NCI-H460 (cell line): ENCODE measurements at places on chromosomes 3 and 15. TPM values are rescaled to one million over a fixed set of nuclear protein-coding genes. Genes with fewer than 3 reads are reported as not detected.

HPS3 gene
- 17.5 and 17.6 TPM in 2 replicates for total RNA-seq

SLC22A14 gene
- total RNA-seq: 0.35 TPM in 1 of 2 replicates, not detected in the other

GOLGA6L10 gene
- total RNA-seq: 0.75 and 2.2 TPM in 2 replicates

SPCS1 gene
- 172 and 198 TPM in 2 replicates for total RNA-seq

DIPK2A gene
- total RNA-seq: 20.6 and 23.0 TPM in 2 replicates

PRSS50 gene
- total RNA-seq: not detected in 2 replicates

WDR76 gene
- total RNA-seq: 18.9 and 20.8 TPM in 2 replicates

DNA sequence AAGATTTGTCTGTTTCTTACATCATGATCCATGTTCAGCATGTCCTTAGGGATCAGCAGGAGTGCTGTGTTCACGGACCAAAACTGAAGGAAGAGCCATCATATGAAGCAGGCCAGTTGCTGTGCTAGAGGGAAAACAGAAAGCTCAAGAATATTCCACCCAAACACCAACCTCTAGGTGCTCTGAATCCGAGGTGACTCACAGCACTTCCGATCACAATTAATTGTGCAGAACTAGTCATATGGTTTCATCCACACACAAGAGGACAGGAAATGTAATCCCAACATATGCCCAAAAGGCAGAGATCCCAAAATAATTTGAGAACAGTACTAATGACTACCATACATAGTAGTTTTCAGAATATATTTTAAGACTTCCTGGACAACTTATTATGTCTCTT is 257.9 kb upstream of the KCNH8 start:
- no peak for DNase-seq

GRCh38 chr15:45449395-45449794 is 71.1 kb upstream of the GATM start:
- DNase-seq: no peak

GRCh38 chr3:27085829-27086730 is 283.1 kb downstream of the NEK10 start:
- no peak for DNase-seq

DNA sequence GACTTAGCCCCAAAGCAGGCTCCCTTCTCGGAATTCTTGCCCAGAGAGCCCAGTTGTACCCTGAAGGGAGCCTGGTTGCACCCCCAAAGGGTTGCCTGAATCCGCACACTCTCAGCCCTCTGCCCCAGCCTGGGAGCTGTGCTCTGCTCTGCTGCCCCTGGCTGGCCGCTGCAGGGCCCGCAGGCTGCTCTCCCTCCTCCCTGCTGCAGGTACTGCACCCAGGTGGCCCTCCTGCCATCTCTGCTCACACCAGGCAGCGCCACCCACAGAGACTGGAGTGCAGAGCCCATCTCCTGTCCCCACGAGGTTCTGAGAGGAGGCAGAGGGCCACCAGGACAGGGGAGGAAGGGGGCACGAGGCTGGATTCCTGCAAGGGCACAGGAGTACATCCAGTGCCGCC is 134.2 kb upstream of the NSMCE3 start:
- no peak for DNase-seq

- no peak for DNase-seq
Observed at GRCh38 chr3:118966700-118967099, 67.9 kb downstream of the IGSF11 start.

- DNase-seq: no peak
Observed at GRCh38 chr15:31377030-31377429, 50.4 kb downstream of the KLF13 start.

GRCh38 chr3:121362035-121362734 is 183.6 kb downstream of the POLQ start:
- no peak for DNase-seq

- DNase-seq: peak; percentile 24
Observed at GRCh38 chr3:173553635-173554280, 156.2 kb downstream of the NLGN1 start.

DNA sequence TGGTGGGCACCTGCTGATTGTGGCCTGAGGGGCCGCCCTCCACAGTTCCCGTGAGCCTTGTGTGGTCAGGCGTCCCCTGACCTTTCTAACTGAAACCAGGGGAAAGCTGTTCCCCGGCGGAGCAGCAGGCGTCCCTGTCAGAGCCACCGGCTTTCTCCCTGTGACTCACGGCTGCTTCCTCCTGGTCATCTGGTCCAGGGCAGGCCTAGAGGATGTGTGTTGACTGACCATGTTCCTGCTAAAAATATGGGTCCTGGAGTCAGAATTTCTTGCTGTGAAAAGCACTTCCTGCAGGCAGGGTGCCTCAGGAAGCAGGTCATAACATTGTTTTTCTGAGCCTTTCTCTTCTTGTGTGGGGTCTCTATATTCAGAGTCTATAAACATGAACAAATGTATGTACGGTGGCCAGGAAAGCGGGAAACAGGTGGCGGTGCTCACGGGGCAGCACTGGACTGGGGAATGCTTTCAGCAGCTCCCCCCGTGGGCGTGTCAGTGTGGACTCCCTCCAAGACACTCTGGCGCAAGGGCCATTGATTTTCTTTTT is 38.4 kb upstream of the CGNL1 start:
- no peak for DNase-seq

DNA sequence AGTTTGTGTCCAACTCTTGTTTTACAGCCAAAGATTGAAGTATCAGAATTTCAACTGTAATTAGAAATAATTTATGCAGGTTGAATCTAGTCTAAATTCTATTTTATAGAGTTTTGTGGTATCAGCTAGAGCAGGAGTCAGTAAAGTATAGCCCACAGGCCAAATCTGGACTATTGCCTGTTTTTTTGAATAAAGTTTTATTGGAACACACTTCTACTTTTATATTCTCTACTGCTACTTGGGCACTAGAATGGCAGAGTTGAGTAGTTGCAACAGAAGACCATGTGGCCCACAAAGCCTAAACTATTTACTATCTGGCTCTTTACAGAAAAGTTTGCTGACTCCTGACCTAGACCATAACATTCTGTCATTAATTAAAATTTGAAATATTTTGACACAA is 36.3 kb downstream of the TFG start:
- DNase-seq: no peak

DNA sequence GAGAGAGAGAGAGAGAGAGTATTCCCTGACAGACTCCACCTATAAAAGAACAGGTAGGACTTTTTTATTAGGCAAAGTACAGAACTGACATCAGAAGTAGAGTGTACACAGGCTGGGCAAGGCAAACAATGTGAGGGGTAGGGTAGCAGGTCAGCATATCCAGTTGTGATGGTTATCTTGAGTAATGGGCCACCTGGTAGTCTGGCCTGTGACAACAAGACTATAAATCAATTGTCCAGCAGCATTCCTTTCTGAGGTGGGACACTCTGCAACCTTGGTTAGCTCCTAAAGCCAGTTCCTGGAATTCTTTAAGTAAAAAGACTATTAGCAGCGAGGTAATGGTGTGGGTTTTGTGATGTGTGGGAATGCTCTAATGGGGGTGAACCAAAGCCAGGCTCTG is 14.9 kb upstream of the TMCC1 start:
- DNase-seq: no peak

DNA sequence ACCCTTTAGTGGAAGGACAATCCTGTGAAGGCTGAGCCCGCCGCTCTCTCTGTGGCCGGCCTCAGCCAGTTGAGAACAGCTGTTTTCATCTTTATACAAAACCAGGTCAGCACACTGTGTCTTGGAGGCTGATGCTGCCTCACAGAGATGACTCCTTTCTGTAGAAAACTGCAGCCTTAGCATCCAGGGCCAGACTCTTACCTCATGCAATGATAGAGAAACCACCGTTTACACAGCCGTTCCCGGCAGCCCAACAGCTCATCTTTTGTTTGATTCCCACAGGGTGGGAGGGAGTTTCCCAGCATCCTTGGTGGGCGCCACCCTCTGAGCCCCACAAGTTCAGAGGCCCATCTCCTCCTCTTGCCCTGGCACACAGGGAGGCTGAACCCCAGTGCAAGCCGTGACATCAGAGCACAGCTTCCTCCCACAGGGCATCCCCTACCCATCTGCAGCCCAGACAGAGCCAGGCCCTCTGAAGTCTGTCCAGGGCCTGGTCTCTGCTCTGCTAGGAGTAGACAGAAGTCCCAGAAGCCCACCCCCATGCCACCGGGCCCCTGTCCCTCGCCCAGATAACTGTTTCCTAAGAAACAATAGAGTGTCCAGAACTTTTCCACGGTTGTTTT is 105.0 kb downstream of the LRRK1 start:
- DNase-seq: no peak

GRCh38 chr3:149150436-149150835 is 21.0 kb downstream of the HPS3 start:
- no peak for DNase-seq
